ENCODE measurements at places on chromosomes 7 and 10.

DNA sequence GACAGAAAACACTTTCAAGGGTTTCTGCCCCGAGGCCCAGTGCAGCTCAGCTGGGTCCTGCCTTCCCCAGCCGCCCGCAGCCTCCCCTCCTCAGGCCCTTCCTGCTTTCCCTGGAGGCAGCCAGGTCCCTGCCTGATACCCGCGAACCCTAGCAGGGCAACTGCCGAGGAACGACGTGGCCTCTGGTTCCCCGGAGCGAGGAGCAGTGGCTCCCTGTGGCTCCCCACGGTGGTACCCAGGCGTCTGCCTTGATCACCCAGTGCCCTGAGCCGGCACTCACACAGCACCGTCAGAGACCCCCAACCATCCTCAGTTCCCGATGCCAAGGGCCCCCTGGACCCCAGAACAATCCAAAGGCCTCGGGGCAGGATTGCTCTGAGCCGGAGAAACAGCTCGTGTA lies 58.3 kb downstream of the CFAP46 start:
- DNase-seq = no peak

DNA sequence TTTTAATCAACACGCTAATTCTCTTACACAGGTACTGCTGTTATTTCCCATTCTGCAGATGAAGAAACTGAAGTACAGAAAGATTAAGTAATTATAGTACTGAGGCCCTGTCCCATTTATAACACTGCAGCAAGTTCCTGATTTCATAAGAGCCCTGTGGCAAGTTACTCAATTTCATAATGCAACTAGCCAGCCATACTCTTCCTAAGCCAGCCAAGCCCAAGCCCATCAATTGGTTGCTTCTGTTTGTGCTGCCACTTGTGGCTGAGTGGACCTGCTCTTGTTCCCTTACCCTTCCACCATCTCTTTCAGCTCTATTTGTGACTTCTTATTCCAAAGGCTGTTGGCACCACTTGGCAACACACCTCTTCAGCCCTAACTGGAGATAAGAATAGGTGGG lies 19.7 kb upstream of the PRPF18 start:
- no peak for DNase-seq

DNA sequence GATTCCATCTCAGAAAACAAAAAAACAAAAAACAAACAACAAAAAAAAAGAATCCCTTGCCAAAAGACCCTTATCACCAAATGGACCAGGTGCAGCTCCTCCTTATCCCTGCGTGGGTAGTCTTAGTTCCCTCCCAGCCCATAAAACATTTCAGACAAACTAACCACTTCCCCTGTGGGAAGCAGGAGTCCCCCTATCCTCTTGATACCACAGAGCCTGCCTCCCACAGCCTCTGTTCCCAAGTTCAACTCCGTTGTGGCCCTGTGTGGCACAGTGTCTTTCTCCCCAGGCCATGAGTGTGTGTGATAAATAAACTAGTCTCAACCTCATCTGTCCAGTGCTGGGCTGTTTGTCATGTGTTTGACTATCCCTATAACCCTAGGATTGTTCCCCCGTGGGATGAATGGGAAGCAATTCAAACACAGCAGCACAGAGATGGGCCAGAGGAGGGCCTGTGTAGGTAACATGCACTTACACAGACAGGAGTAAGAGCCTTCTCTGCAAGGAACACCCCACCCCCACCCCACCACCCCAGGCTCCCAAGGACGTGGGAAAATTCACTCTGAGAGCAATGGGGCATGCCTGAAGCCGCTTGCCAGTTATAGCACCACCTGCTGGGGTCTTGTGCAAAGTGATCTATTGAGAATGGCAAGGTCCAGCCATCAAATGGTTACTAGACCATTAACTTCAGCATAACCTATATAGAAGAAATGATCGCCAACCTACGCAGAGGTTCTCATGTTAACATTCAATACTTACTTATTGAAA lies 147.1 kb upstream of the GHITM start:
- no peak for DNase-seq

DNA sequence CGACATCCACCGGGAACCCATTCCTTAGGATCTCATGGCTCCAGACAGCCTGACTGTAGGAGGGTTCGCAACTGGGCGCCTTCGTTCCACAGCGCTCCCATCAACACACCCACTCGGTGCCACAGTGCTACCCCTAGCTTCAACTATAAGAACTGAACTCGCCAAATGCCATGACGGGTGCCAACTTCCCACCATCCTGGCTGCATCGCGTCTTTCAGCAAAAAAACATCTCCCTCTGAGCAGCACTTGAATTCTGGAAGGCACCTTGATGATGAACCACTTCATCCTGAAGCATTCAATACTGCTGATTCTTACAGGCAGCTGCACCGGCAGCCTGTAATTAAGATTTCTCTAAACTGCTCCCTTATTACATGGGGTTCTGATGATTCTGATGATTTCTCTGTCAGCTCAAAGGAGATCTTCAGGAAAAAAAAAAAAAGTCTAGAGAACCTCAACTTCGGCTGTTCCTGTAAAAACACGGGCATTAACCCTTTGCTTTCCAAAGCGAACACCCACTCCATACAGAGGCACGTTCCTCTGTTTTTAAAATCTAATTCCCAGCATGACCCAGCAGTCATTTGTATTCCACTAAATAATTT lies 1.3 kb downstream of the CYTH3 start:
- DNase-seq = no peak

DNA sequence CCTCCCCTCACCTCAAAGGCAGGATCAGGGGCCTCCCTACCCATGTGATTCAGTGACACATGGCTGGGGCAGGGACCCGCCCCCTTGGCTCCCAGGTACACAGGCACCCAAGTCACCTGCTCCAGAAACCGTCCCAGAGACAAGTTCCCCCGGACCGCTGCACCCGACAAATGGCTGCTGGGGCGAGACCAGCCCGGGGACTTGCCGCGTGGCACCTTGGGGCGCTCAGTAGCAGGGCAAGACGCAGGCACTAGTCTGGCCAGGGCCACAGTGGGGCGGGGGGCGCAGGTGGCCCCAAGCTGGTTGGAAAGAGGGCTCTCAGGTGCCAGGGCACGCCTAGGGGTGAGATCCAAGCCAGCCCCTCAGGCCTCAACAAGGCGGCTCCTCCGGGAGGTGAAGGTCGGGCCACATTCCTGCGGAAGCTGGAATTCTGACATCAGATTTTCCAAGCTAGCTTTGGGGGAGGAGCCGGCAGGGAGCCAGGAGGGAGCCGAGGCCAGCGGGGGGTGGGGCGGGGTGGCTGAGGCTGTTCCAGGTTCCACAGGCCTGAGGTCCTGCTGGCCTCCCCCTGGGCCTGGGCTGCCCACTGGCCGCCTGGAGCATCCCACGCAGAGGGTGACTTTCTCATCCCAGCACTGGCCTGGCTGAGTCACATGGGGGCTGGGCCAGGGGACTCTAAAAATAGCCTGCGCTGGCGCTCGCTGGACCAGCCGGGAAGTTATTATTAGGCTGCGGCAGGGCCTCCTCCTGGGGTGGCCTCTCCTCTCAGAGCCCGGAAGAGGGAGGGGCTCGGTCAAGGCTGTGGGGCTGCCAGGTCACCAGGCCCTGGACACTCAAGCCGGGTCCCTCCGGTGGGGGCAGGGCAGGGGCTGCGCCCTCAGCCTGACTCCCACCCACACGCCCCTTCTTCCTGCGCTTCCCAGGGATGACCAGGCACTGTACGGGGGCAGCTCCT lies 20.5 kb upstream of the INPP5A start:
- DNase-seq = peak; percentile 77

- no peak for DNase-seq
These were observed 5.6 kb upstream of the PPP1R35 start for GRCh38 chr7:100441641-100442535.

DNA sequence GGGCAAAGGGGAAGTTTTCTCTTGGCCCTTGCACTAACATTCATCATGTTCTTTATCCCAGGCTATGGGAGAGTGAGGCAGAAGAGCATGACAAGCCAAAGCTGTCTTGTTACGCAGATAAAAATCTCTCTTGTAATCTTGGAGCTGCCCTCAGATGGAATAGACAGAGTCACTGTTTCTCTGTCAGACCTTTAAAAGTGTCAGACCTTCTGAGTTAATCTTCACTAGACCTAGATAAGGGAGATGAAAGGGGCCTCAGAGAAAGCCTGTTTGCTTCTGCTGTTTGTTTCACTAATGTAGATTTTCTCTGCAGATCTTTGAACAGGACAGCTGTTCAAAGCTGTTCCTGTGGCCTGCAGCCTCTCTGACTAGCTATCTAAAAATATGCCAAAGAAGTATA lies 112.9 kb downstream of the KIF20B start:
- no peak for DNase-seq

- DNase-seq = no peak
These were observed 50.0 kb upstream of the KMT2C start for GRCh38 chr7:152485826-152486225.

- DNase-seq = no peak
These were observed 12.5 kb downstream of the NUDCD3 start for GRCh38 chr7:44477938-44478337.

DNA sequence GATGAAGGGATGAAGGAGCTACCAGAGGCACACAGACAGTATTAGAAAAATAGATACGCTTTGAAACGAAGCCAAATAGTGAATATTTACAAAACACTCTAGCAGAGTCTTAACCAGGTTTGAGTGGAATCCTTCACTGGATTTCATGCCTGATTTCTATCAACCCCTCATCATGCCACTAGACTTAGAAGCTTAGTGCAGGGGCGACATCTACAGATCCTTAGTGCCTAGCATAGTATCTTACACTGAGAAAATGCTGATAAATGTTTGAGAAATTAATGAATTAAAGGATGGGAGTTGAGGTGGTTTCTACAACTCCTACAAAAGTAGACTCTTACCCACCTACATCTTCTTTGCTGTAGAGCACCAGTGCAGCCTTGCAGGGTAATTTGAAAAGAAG lies 54.7 kb upstream of the CCNJ start:
- DNase-seq = no peak

GRCh38 chr7:116571037-116571436 lies 46.2 kb downstream of the CAV1 start:
- no peak for DNase-seq

DNA sequence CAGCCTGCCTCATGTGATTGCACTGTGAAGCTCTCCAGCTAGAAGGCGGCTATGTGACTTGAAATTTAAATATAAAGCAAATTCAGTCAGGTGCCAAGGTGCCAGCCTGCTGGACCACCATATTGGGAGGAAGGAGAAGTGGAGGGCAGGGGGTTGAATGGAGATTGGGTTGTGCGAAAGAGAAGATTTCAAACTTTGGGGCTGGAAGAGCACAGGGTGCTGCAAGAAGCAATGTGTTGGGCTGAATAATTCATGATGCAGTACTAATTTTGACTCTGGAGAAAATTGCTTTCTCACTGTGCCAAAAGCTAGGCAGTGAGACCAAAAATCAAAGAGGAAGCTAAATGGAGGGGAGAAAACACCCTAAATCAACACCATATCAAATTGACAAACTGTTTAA lies 335.3 kb downstream of the NRG3 start:
- no peak for DNase-seq

GRCh38 chr10:109480836-109481235 lies 442.5 kb downstream of the XPNPEP1 start:
- DNase-seq = no peak

DNA sequence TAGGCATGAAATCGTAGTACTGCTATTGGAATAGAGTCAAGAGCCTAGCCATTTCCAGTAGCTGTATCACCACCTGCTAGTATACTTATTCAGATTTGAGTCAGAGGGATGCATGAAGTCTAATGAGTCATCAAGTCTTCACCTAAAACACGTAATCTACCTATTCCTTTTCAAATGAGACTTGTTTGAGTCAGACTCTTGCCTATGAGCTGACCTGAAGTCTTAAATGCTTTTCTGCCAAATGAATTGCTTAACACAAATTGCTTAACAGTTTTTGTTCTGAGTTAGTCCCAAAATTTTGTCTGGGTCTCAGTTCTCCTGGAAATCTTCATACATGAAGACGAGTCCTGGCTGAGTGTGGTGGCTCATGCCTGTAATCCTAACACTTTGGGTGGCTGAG lies 165.2 kb downstream of the GNAT3 start:
- no peak for DNase-seq

DNA sequence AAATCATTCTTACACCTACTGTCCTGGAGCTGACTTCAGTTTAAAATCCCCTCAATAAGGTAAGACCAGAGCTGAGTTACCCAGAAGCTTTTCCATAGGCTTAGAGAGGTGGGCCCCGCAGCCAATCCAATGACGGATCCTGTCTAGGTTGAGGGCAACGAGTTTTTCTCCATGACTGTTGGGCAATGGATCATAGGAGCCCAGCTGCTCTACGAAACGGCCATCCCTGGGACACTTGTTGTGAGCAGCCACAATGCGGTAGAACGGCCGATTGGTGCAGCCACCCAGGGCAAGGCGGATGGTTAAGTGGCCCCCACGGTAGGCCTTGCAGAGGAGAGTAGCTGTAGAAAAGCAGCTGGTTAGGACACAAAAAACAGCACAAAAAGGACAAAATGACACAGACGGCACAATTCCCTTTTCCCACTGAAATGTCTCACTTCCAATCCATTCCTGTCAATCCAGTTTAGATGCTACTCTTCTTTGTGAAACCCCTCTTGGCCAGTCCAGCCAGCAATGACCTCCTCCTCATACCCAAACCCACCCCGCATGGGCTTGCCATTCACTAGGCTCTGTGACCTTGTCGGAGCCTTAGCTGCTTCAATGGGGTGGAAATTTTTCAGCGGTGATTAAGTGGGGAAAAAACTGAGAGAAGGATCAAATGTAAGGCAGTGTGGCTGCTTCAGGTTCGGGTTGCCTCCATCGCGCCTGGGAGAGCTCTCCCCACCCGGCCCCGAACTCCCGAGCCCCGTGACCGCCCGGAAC lies 580 bp downstream of the MRPS16 start:
- DNase-seq = no peak

- DNase-seq = no peak
These were observed 89.3 kb upstream of the RET start for GRCh38 chr10:42987575-42987974.

DNA sequence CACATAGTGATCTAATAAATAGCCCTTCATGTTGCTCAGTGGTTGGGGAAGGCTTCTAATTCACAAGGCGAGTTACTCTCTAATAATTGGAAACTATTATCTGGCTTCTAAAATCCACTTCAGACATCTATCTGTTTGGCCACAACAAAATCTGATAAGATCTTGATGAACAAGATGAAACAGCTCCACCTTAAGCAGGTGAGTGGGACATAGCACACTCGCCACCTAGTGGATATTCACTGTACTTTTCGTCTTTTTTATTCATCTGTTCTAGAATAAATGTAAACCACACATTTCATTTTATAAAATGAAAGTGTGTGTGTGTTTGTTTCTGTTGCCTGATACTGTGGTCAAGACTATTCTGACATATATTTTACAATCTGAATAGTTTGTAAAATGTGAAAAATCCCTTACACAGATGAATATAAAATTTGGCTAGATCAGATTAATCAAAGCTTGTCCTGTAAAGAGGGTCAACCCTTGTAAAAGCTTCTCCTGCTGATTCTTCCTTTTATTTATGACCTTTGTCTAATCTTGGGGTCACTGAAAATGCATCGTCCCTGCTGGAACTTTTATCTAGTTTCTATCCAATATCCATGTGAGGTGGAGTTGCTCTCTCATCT lies 26.5 kb upstream of the CNTNAP2 start:
- peak; percentile 3 for DNase-seq
